ENCODE measurements at places on chromosomes 2 and 18.

DNA sequence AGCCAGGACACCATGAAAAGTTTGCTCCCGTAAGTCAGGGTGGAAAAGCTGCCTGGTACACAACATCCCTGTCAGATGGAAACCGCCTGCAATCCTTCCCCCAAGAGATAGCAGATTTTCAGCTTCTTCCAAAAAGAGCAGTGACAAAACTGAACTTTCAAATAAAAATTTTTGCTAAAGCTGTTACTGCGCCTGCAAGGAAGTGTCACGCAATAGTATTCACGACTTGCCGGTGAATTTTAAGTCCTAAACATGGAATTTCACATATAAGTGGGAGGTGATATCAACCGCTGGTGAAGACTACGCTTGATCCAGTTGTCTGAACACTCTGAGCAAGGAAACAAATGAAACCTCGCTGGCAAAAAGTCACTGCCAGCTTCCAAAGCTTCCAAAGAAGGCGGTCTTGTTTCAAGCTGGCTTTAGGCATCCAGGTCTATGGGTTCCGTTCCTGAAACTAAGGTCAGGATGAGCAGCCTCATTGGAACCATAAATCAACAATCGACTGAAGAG, 2.8 kb downstream of the COL6A3 start:
- no peak for DNase-seq

DNA sequence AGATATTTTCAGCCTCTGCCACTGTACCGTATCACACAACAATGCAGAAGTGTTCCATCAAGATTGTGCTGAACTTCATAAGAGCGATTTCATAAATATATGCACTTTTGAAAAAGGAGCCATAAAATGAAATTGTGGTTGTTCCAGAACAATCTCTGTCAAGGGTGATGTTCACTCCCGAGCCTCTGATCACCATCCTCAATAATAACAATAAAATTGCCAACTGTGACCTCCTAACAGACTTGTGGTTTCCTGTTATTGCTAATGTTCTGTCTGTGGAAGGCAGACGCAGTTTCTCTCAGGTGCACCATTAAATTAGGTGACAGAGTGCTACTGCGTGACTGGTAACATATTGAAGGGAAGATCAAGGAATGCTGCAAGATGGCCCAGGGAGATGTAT, 383.7 kb downstream of the SOCS6 start:
- no peak for DNase-seq

DNA sequence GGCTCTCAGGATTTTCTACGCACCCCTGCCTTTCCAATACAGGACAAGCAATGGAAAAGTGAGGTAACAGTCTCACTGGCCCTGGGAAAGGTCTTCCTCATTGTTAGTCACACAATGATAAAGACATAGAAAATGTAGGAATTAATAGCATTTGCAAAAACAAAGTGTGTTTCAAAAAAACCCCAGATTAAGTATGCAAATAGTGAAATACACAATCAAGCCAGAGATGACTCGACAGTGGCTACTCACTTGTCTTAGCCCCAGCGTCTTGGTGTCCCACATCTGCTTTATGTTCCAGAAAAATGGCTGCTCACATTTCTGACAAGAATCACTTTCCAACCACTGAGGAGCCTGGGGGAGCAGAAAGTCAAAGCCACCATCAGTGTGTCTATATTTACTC, 47.0 kb upstream of the AP1S3 start:
- no peak for DNase-seq

- no peak for DNase-seq
Measured at GRCh38 chr18:46110406-46110805, 6.2 kb downstream of the HAUS1 start.

GRCh38 chr18:65221736-65222135, 529.1 kb upstream of the CDH7 start:
- DNase-seq: no peak

DNA sequence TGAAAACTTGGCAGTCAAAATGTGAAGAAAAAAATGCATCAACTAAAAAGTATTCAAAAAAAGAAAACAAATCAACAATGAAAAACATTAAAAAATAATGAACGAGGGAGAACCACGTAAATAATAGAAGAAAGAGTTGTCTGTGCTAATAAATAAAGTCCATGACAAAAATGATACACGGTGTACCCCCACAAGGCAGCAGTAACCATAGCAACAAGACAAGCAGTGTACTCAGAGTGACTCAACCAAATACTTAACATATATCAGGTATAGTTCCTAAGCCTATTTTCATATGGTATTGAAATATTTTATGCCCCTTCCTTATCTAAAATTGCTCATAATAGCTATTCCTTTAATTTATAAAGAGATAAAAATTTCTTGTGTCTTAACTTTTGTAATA, 162.3 kb upstream of the TMEM200C start:
- DNase-seq: no peak

DNA sequence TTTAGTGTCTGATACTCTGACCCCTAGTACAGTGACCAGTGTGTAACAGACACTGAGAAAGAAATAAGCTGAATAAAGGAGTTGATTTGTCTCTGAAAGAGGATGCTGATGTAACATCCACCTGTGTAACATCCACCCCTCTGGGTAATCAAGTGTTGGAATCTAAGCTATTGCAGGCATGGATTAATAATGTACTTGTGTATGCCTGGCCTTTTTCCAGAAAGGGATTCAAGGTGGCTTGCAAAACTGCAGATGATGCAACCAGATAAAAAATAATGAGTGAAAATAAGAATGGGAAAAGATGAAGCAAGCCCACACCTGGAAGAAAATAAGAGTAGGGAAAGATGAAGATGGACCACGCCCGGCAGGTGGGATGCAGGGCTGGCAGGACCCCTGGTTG, 48.2 kb upstream of the FOXI3 start:
- no peak for DNase-seq

GRCh38 chr2:200748779-200749178, 62.9 kb upstream of the BZW1 start:
- no peak for DNase-seq

DNA sequence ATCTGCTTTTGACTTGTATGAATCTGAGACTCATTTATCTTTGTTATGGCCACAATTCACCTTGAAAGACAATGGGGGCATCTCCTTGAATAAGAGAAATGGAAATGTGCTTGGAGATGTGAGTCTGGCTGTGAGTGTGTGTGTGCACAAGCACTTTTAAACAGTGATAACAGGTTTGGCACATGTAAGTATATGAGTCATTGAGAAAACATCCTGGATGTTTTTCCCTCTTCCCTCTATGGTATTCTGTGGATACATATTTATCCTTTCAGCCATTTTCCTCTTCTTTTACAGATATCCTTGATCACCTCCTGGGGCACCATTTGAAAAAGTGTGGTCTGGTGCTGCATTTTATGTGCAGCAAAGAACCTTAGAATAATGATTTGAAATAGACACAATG, 317.3 kb upstream of the THUMPD2 start:
- no peak for DNase-seq

DNA sequence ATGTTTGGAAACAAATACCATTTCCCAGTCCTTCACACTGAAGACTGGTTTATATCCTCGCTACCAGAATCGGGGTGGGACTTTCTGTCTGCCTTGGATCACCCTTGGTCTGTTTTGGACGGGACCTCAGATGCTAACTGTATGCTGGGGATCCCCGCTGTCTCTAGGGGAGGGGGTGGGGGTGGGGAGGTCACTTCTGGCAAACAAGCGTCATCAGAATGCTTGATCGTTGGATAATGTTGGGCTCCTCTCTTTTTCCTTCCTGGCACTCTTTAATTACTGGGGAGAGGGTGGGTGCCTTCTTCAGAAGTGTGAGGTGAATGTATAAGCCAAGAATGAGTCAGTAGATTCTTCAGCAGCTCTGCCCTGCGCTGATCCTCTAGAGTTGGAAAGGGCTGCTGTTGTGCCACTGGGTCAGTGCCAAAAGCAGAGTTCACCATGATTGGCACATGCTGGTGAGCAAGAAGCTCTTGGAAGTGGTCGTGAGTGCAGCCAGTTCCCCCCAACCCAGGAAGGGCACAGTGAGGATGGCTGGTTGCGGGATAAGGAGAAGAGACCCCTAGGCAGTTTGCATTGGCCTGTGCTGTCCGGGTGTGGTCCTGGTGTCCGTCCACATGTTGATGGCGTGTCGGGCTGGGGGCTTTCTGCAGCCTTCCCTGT, 32.2 kb downstream of the DGKD start:
- no peak for DNase-seq

DNA sequence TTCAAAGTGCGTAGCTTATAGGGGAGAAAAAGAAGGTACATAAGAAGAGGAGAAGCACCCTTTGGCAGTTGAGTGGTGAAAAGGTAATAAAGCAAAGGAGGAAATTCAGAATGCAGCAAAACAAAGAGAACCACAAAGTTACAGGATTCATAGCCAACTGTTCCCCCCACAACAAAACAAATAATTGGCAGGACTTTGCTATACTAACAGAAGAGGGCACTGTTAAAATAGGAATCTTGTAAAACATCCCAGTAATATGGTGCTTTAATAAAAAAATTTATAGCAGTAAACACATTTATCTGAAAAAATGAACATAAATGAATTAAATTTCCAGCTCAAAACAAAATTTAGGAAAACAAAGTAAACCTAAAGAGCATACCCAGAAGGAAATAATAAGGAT, 42.3 kb downstream of the R3HDM1 start:
- no peak for DNase-seq

- no peak for DNase-seq
Measured at GRCh38 chr18:48859311-48860268, 91.2 kb downstream of the SMAD7 start.

GRCh38 chr2:229832510-229832898, 89.3 kb downstream of the TRIP12 start:
- DNase-seq: no peak

DNA sequence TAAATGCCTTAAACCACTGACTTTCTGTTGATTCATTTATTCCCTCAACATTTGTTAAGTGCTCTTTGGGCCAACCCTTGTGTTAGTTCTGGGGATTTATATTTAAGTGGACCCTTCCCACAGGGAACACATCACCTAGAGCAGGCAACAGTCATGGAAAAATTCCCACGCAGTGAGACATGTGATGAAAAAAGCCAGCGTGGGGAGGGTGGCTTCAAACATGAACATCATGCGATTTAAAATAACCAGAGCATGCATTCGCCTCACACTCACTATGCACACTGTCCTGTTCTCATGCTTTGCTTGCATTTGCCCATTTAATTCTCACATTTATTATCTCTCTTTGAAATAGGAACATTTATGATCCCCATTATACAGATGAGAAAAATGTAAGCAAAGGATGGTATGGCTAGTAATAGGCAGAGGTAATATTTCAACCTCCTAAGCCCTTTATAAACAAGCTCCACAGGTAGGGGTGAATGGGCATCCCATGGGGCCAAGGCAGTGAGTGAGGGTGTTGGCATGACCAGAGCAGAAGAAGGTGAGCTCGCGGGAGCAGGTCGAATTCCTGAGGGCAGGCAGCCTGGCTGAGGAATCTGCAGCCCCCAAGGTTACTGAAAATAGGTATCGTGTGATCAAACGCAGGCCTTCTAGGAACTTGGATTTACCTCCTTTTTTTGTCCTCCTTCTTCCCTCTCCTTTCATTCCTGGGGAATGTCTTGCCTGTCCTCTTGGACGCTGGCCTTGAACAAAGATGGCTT, 297.8 kb downstream of the MYCN start:
- DNase-seq: no peak

DNA sequence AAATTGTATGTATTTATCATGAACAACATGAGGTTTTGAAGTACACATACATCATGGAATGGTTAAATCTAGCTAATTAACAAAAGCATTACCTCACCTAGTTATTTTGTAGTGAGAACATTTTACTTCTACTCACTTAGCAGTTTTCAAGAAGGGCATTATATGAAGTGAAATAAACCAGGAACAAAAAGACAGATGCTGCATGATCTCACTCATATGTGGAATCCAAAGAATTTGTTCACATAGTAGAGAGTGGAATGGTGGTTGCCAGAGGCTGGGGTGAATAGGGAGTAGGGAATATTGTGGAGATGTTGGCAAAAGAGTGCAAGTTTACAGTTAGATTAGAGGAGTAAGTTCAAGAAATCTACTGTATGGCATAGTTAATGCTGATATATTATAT, 292.0 kb downstream of the ASXL3 start:
- DNase-seq: no peak

GRCh38 chr2:206805887-206806607, 40.6 kb downstream of the FASTKD2 start:
- no peak for DNase-seq
